Pancreas (tissue), 10 donors: ENCODE measurements at places on chromosomes 1 and 21. TPM values are rescaled to one million over a fixed set of nuclear protein-coding genes. Genes with fewer than 3 reads are reported as not detected.

GRCh38 chr1:54806931-54807611, 5.9 kb upstream of the TTC22 start:
- H3K4me1 ChIP-seq, result no peaks in the 10 kb centered on the region
- H3K36me3 ChIP-seq, result no peaks in the 10 kb centered on the region
- no peak overlapping the region for H3K4me3 ChIP-seq
- no peak overlapping the region for H3K27ac ChIP-seq
- DNase-seq, result no peak
- no peaks in the 10 kb centered on the region for H3K27me3 ChIP-seq

DNA sequence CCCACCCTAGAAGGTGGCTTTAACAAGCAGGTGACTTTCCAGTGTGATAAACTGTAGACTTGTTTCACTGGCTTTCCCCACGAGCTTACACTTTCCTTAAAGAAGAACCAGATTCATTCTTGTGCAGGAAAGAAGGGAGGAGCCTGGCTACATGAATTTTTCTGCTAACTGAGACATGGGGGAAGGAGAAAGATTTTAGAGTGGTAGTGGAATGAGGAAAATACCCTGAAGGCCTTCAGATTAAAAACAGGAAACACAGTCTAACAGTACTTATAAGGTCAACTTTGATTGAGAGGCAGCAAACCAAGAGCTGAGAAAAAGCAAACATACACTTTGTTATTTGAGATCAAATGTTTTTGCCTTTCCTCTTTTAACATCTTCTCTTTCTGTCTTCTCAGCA, 640.9 kb upstream of the PLXNA2 start:
- H3K4me3 ChIP-seq, result no peak overlapping the region
- H3K4me1 ChIP-seq, result no peaks in the 10 kb centered on the region
- no peaks in the 10 kb centered on the region for H3K27me3 ChIP-seq
- DNase-seq, result no peak
- H3K36me3 ChIP-seq, result no peaks in the 10 kb centered on the region

GRCh38 chr1:93844262-93845045, 34.6 kb downstream of the DNTTIP2 start:
- H3K27ac ChIP-seq, result peak overlapping the region; percentile 99
- no peaks in the 10 kb centered on the region for H3K27me3 ChIP-seq
- no peaks in the 10 kb centered on the region for H3K36me3 ChIP-seq
- H3K4me3 ChIP-seq, result no peak overlapping the region
- peak; percentile 30 for DNase-seq

GRCh38 chr1:71899881-71900280, 382.5 kb downstream of the NEGR1 start:
- H3K36me3 ChIP-seq, result no peaks in the 10 kb centered on the region
- DNase-seq, result no peak
- H3K4me3 ChIP-seq, result no peak overlapping the region

- H3K4me3 ChIP-seq, result no peak overlapping the region
- no peak for DNase-seq
- no peak overlapping the region for H3K27ac ChIP-seq
- no peaks in the 10 kb centered on the region for H3K4me1 ChIP-seq
- H3K27me3 ChIP-seq, result no peaks in the 10 kb centered on the region
- H3K36me3 ChIP-seq, result no peaks in the 10 kb centered on the region
Measured at GRCh38 chr1:216075339-216075738, 347.9 kb downstream of the USH2A start.

LDLRAD1 gene
- 0.08 TPM for total RNA-seq

GRCh38 chr1:65623895-65624294, 168.8 kb upstream of the PDE4B start:
- H3K36me3 ChIP-seq, result no peaks in the 10 kb centered on the region
- DNase-seq, result no peak
- H3K27me3 ChIP-seq, result no peaks in the 10 kb centered on the region
- H3K4me1 ChIP-seq, result no peaks in the 10 kb centered on the region

MFAP2 gene
- 8.0 TPM for total RNA-seq

GBP6 gene
- total RNA-seq, result not detected

DNA sequence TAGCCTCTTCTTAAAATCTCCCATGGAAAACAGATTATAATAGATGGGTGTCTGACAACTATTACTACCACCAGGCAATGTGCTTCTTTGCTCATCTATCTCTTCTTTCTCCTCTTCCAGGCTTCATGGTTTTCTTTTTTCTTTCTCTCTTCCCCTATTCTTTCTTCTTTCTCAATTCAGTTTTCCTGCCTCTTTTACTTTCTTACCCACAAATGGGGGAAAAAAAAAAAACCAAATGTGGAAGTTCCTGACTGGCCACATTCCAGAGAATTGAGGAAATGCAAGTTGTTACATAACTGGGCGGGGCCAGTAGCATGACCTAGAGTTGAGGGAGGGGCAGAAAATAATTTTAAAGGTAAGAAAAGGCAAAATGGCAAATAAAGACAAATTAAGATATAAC, 10.9 kb upstream of the SMG7 start:
- no peak overlapping the region for H3K4me3 ChIP-seq
- peak; percentile 17 for DNase-seq
- H3K27me3 ChIP-seq, result no peaks in the 10 kb centered on the region
- no peaks in the 10 kb centered on the region for H3K4me1 ChIP-seq
- H3K27ac ChIP-seq, result no peak overlapping the region

GPR25 gene
- not detected for total RNA-seq
